Right lung (tissue), 10 donors: ENCODE measurements at places on chromosomes 12 and 14. TPM values are rescaled to one million over a fixed set of nuclear protein-coding genes. Genes with fewer than 3 reads are reported as not detected.

Gene CNTN1
- polyA plus RNA-seq: 67.2 TPM

Gene HOXC10
- not detected for polyA plus RNA-seq

Gene RND1
- polyA plus RNA-seq: 1.6 TPM

Gene ADAMTS20
- polyA plus RNA-seq: 0.22 TPM

- DNase-seq: no peak
These were observed 4.4 kb upstream of the NID2 start for GRCh38 chr14:52073251-52073650.

DNA sequence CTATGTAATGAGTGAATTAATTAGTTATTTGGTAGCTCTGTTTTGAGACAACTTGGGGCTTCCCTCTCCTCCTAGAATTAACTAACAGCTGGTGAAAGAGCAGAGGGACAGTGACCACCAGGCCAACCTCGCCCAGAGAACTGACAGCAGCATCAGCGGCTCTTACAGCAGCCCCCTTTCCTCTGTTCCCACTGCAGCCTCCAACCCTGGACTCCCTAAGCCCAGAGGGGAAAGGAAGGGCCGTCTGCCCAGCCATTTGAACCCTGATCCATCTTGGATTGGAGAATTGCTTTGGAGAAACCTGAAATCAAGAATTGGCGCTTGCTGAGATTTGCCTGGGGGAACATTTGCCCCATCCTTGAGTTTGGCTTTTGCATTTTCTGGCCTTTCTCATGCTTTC lies 45.5 kb downstream of the B4GALNT3 start:
- DNase-seq: no peak

DNA sequence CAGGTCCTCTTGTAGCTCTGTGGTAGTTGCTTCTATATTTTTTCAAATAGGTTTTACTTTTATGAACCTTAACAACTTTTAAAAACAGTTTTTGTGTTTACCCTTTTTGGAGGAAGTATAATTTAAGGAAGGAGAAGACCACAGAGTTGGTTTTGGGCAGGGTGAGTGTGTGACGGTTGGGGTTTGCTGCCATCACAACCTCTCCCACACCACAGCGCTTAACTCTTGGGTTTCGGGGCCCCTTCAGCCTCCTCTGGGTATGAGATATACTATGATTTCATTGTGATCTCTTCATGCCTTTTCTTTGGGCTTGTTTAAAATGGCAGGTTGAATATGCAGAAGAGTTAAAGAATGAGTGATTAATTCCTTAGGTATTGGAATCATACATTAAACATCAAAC lies 228.7 kb upstream of the CRY1 start:
- DNase-seq: no peak

DNA sequence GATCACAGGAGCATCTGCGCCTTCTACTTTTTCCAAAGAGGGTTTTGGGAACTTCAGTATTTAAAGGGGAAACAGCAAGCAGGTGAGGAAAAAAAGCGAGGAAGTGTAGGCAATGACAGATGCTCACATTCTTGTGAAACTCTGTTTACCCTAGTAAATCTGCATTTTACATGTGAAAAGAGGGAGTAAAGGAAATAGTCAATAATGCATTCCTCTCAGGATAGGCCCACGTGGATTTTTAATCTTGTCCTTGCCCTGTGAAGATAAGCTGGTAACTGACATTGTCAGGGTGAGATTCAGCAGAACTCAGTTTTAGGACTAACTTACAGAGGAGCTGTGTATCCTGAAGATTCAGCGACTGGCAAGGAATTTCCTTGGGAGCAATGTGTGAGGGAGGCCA lies 1119.2 kb upstream of the TMEM132C start:
- DNase-seq: no peak

GRCh38 chr12:5798242-5799015 lies 146.6 kb downstream of the ANO2 start:
- DNase-seq: no peak

DNA sequence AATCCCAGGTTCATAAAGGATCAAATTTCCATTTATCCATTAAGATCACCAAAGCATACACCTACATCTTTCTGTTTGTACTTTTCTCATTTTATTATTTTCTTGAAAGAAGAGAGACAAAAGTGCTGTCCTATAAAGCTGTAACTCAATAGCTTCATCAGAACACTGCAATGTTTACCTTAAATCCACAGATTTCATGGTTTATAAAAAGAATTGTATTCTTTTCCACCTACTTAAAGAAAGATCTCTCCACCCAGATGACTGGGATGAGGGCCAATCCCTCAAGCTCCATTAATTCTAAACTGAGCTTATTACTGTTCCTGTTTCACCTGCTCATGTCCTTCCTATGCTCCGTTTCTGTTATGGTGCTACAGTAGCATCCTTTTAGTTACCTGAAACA lies 470.6 kb downstream of the BCAT1 start:
- DNase-seq: no peak

DNA sequence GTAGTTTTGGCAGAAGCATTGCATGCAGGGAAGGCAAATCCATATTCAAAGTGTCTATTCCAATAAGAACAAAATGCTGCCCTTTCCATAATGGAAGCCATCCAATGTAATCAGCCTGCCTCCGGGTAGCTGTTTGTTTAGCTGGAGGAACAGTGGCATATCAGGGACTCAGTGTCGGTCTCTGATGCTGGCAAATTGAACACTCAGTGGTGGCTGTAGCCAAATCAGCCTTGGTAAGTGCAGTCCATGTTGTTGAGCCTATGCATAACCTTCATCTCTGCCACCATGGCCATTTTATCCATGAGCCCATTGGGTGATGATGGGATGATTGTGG lies 147.8 kb upstream of the MAX start:
- DNase-seq: no peak
